Umbilical cord (tissue), 2 donors: ENCODE measurements at places on chromosomes 7 and 10. TPM values are rescaled to one million over a fixed set of nuclear protein-coding genes. Genes with fewer than 3 reads are reported as not detected.

Gene ADRA2A
- total RNA-seq = 0.24 TPM

Gene ABCB4
- total RNA-seq = 30.6 TPM

Gene CALML5
- total RNA-seq = not detected

Gene EN2
- 2.6 TPM for total RNA-seq

Gene ZNF804B
- 7.7 TPM for total RNA-seq

Gene STK31
- total RNA-seq = 2.6 TPM

Gene HSPA12A
- total RNA-seq = 13.0 TPM

Gene RBP3
- total RNA-seq = 2.2 TPM

Gene SORCS3
- total RNA-seq = 0.48 TPM

Gene ZEB1
- 227 TPM for total RNA-seq

Gene RADIL
- 1.2 TPM for total RNA-seq

Gene HOXA5
- total RNA-seq = 2.9 TPM

Gene ANKRD30A
- total RNA-seq = 0.72 TPM

Gene GRM8
- total RNA-seq = 4.1 TPM

Gene SPDYE5
- 4.8 TPM for total RNA-seq

Gene ACTR3C
- total RNA-seq = 2.4 TPM

Gene SPDYE2
- 2.6 TPM for total RNA-seq

Gene CASTOR2
- 5.8 TPM for total RNA-seq

Gene KEL
- not detected for total RNA-seq

Gene SH2D4B
- total RNA-seq = 1.9 TPM

Gene EPO
- total RNA-seq = not detected

Gene PDZD7
- 0.48 TPM for total RNA-seq

Gene OPALIN
- total RNA-seq = 1.4 TPM

Gene MMRN2
- 29.1 TPM for total RNA-seq

Gene TIMM23B
- 11.3 TPM for total RNA-seq

Gene LRRC18
- total RNA-seq = 0.48 TPM

Gene ITPRID1
- total RNA-seq = 25.0 TPM

Gene RBAK
- 26.0 TPM for total RNA-seq

Gene GPR26
- 0.72 TPM for total RNA-seq

Gene OR6B1
- total RNA-seq = 4.3 TPM
